ENCODE measurements at places on chromosomes 3 and 15. TPM values are rescaled to one million over a fixed set of nuclear protein-coding genes. Genes with fewer than 3 reads are reported as not detected.

The SNX33 gene
- 12.7 TPM for total RNA-seq

The CCDC13 gene
- total RNA-seq, result 0.28 TPM

The SST gene
- total RNA-seq, result not detected

The CFAP91 gene
- not detected for total RNA-seq

The CERS3 gene
- not detected for total RNA-seq

The STXBP5L gene
- not detected for total RNA-seq

Measured in IMR-90 (cell line).